ENCODE measurements at places on chromosomes 12 and 14. TPM values are rescaled to one million over a fixed set of nuclear protein-coding genes. Genes with fewer than 3 reads are reported as not detected.

Gene RAB15
- polyA plus RNA-seq = 36.7 TPM

Gene ADAMTS20
- 0.05 TPM for polyA plus RNA-seq

Gene CMA1
- polyA plus RNA-seq = not detected

DNA sequence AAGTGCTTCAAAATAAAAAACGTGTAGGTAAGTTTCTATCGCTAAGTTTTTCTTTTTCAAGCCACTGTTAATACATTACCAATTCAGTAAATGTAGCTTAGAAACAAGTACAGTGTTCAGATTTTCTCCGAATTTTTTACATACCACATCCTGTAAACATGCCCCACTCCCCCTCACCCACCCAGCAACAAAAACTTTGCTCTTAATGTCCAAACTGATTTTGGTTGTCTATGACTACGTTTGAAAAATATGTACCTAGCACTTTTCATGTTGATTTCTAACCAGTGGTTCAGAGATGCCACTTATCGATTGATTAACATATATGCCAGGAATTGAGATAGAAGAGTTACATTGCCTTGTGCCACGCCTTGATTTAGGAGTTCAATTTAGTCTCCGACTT is 663 bp upstream of the LIN7A start:
- DNase-seq = no peak

DNA sequence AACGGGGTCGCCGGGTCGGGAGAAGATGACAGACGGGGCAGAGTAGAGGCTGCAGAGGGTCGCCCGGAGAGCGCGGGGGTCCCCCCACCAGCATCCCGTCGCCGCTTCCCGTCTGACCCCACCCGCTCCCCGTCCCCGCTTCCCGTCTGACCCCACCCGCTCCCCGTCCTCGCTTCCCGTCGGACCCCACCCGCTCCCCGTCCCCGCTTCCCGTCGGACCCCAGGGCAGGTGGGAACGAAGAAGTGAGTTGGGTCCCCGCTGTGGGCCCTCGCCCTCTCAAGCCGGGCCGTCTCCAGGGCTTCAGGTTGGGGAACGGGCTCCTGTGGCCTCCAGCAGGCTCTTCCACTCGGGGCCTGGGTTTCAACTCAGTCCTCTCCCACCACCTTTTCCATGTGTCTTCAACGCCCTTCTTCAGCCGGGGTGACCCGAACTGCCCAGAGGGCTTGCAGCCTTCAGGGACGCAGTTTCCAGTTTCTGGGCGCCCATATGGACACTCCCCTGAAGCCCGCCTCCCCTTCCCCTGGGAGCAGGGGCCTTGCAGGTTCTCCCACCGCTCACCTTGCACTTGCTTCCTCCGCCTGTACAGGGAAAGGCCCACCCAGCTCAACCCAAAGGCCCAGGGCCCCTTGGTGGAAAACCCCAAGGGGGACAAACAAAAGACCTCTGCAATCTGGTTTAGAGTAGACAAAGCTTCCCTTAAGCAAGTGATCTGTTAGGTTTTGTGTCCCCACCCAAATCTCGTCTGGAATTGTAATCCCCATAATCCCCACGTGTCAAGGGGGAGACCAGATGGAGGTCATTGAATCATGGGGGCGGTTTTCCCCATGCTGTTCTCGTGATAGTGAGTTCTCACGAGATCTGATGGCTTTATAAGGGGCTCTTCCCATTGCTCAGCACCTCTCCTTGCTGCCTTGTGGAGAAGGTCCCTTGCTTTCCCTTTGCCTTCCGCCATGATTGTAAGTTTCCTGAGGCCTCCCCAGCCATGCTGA is 66.5 kb downstream of the TNFAIP2 start:
- no peak for DNase-seq

GRCh38 chr12:73106296-73106695 is 834.1 kb downstream of the TRHDE start:
- DNase-seq = no peak

DNA sequence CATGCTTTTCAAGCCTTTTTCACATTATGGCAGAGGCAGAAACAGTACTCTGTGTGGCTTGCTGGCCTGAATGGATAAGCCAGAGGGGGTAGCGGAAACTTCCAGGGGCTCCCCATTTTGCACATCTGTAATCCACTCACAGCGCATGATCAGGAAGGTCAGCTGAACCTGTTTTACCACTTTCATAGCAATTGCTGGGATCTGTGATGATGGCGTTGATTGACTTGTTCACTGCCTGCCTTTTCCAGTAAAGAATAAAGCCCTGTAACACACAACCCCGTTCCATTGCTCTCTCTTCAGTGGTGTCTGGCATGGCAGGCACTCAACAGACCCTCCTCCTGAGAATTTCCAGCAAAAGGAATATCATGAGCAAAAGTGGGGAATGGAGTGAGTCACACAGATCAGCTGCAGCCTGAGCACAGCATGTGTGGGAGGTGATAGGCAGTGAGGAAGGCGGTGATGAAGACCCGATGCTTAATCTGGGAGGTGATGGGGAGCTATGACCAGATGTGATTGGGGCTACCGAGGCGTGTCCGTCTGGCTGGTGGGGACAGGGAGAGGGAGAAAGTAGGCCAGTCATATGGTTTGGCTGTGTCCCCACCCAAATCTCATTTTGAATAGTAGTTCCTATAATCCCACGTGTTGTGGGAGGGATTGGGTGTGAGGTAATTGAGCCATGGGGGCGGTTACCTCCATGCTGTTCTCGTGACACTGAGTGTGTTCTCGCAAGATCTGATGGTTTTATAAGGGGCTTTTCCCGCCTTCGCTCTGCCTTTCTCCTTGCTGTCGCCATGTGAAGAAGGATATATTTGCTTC is 44.7 kb upstream of the CHST11 start:
- no peak for DNase-seq

- no peak for DNase-seq
Observed at GRCh38 chr14:50362764-50363713, 33.6 kb downstream of the CDKL1 start.
